ENCODE measurements at places on chromosomes 12 and 14. TPM values are rescaled to one million over a fixed set of nuclear protein-coding genes. Genes with fewer than 3 reads are reported as not detected.

Gene EFS
- 0.03 TPM for polyA plus RNA-seq

Gene LPAR5
- polyA plus RNA-seq: 0.23 TPM

GRCh38 chr12:51430196-51430895 is 5.7 kb downstream of the SLC4A8 start:
- H3K36me3 ChIP-seq: no peaks in the 10 kb centered on the region
- no peaks in the 10 kb centered on the region for H3K27me3 ChIP-seq
- peaks cover 3% of the 10 kb centered on the region for H3K4me1 ChIP-seq
- no peak overlapping the region for H3K27ac ChIP-seq
- no peak for DNase-seq
- no peak overlapping the region for H3K4me3 ChIP-seq

DNA sequence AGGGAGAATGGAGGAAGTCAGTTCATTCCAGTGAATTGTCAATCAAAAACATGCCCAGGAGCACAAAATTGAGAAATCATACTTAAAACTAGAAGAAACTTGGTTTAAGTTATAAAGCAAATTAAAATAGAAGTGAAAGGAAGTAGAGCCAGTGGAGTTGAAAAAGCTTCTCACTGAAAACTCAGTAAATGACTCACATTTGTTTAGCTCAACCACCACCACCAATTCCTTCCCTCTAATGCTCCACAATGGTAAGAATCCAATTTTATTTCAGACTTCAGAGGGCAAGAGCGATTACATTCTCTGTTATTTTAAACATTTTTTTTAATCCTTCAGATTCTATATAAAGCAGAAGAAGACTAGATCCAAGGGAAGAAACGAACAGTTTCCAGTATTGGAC is 19.4 kb downstream of the UTP20 start:
- no peaks in the 10 kb centered on the region for H3K27me3 ChIP-seq
- no peak overlapping the region for H3K27ac ChIP-seq
- H3K36me3 ChIP-seq: peaks cover 11% of the 10 kb centered on the region
- no peak for DNase-seq

- H3K27ac ChIP-seq: no peak overlapping the region
- DNase-seq: no peak
Observed at GRCh38 chr14:98223106-98223505, 1048.9 kb downstream of the BCL11B start.

- H3K27ac ChIP-seq: peak overlapping the region; percentile 28
- H3K27me3 ChIP-seq: no peaks in the 10 kb centered on the region
- peaks cover 16% of the 10 kb centered on the region for H3K4me1 ChIP-seq
- no peak overlapping the region for H3K4me3 ChIP-seq
- DNase-seq: peak; percentile 95
Observed at GRCh38 chr12:110354172-110354780, 49.2 kb downstream of the ANAPC7 start.

- no peaks in the 10 kb centered on the region for H3K36me3 ChIP-seq
- no peak overlapping the region for H3K4me3 ChIP-seq
- no peak for DNase-seq
Observed at GRCh38 chr14:68147303-68147702, 327.7 kb downstream of the RAD51B start.

GRCh38 chr14:53147208-53147607 is 5.9 kb downstream of the DDHD1 start:
- H3K27me3 ChIP-seq: no peaks in the 10 kb centered on the region
- H3K36me3 ChIP-seq: no peaks in the 10 kb centered on the region
- DNase-seq: no peak
- no peak overlapping the region for H3K4me3 ChIP-seq

GRCh38 chr14:96582995-96583394 is 80.8 kb downstream of the PAPOLA start:
- H3K27me3 ChIP-seq: no peaks in the 10 kb centered on the region
- H3K4me1 ChIP-seq: no peaks in the 10 kb centered on the region
- no peak overlapping the region for H3K4me3 ChIP-seq
- no peak overlapping the region for H3K27ac ChIP-seq
- no peaks in the 10 kb centered on the region for H3K36me3 ChIP-seq

DNA sequence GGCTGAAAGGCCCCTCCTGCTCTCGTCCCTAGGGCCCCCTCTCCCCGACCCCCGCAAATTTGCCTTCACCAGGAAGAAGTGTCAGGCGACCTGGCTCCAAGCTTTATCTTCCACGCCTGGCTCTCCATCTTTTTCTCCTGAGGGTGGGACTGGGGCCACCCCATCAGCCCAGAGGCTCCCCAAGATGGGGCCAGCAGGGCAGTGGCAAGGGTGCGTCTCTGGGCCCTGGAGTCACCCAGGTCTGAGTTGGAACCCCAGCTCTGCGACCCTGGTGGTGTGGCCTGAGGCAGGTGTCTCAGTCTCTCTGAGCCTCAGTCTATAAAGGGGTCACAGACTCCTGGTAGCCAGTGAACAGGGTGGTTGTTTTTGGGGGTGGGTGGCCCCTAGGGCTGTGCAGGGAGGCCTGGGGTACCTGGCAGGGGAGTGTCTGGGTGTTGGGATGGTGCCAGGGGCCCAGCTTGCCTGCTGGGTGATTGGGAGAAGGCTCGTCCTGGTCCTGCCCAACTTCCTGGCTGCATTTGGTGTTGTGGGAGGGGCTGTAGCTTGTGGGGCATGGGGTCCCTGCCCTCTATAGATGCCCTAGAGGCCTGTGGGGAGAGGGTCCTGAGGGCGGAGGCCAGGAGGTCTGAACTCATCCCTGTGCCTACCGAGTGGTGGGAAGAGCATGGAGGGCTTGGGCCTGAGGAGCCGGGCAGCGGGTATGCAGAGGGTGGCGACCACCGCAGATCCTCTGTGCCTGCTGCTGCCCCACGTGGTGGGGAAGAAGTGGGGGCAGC is 7.6 kb downstream of the KIF26A start:
- peaks cover 26% of the 10 kb centered on the region for H3K4me1 ChIP-seq
- H3K27ac ChIP-seq: no peak overlapping the region
- DNase-seq: no peak
- no peaks in the 10 kb centered on the region for H3K36me3 ChIP-seq
- no peak overlapping the region for H3K4me3 ChIP-seq

GRCh38 chr12:116135209-116135930 is 142.1 kb downstream of the MED13L start:
- H3K36me3 ChIP-seq: no peaks in the 10 kb centered on the region
- H3K27me3 ChIP-seq: no peaks in the 10 kb centered on the region
- peaks cover 31% of the 10 kb centered on the region for H3K4me1 ChIP-seq
- no peak overlapping the region for H3K4me3 ChIP-seq

- peaks cover 12% of the 10 kb centered on the region for H3K4me1 ChIP-seq
- peak; percentile 76 for DNase-seq
- peak overlapping the region; percentile 48 for H3K27ac ChIP-seq
Observed at GRCh38 chr12:49636979-49637755, 13.8 kb downstream of the PRPF40B start.

DNA sequence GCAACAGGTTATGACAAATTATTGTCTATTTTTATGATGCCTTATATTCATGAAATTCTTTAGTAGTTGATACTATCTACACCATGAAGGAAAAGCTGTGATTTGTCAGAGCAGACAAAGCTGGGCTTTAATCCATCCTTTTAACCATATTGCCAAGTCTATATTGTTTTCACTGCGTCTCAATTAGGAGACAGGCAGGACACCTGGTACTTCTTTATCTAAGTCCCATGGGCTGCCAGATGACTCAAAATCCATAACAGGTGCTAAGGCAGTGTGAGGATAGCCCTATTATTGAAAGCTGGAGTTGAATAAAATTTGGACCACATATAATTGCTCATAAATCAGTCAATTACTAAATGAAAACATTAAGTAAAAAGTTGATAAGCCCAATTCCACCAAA is 22.6 kb downstream of the INSM2 start:
- H3K27ac ChIP-seq: no peak overlapping the region
- no peaks in the 10 kb centered on the region for H3K27me3 ChIP-seq
- H3K4me1 ChIP-seq: peaks cover 3% of the 10 kb centered on the region
- no peak for DNase-seq
- no peak overlapping the region for H3K4me3 ChIP-seq

Gene SYNDIG1L
- polyA plus RNA-seq: not detected

- H3K4me1 ChIP-seq: no peaks in the 10 kb centered on the region
- no peak overlapping the region for H3K4me3 ChIP-seq
- H3K27ac ChIP-seq: no peak overlapping the region
- H3K27me3 ChIP-seq: no peaks in the 10 kb centered on the region
Observed at GRCh38 chr12:14540801-14541462, 26.8 kb downstream of the PLBD1 start.

Gene ACSS3
- polyA plus RNA-seq: 0.14 TPM

- no peaks in the 10 kb centered on the region for H3K4me1 ChIP-seq
- H3K36me3 ChIP-seq: no peaks in the 10 kb centered on the region
- H3K4me3 ChIP-seq: no peak overlapping the region
- H3K27ac ChIP-seq: no peak overlapping the region
Observed at GRCh38 chr12:64976131-64976530, 145.0 kb downstream of the WIF1 start.

DNA sequence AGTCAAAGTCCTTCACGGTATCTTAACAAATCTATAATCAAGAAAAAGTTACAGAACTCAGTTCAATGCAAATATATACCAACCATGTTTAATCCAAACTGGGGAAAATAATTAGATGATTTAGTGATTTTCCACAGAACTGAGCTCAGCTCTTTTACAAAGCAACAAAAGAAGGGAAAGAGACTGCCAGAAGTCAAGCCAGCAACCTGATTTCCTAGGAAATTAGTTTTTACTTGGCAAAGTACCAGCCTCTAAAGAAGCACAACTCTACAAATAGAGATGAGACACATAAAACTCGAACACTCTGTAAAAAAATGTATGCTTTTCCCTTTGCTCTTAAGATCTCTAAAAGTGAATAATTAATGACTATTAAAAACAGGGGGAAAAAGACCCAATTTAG is 19.4 kb downstream of the NUMB start:
- no peaks in the 10 kb centered on the region for H3K4me1 ChIP-seq
- no peaks in the 10 kb centered on the region for H3K27me3 ChIP-seq
- H3K36me3 ChIP-seq: no peaks in the 10 kb centered on the region
- peak; percentile 56 for DNase-seq
- no peak overlapping the region for H3K27ac ChIP-seq
- no peak overlapping the region for H3K4me3 ChIP-seq

Gene UBE3B
- 24.9 TPM for polyA plus RNA-seq

GRCh38 chr14:103576371-103577024 is 13.7 kb downstream of the COA8 start:
- H3K27me3 ChIP-seq: no peaks in the 10 kb centered on the region
- peaks cover 14% of the 10 kb centered on the region for H3K36me3 ChIP-seq
- DNase-seq: peak; percentile 95
- peak overlapping the region; percentile 42 for H3K27ac ChIP-seq
- peaks cover 15% of the 10 kb centered on the region for H3K4me1 ChIP-seq

Gene IL26
- not detected for polyA plus RNA-seq

Gene ADAMTS20
- not detected for polyA plus RNA-seq

DNA sequence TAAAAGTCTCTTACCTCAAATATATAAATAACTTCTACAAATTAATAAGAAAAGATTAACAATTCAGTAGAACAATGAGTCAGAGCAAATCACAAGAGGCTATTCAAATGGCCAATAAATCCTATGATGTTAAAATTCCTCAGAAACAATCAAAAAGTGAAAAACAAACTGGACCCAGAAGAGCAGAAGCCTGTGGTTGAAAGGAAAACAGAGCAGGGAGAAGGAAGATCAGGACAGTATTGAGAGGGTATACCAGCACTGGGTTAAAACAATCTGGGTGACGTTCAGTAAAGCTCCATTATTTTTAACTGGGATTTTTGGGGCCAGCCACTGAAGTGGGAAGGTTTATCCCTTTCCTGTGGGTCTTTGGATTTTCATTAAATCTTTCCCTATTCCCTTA is 39.7 kb upstream of the PCED1B start:
- H3K4me1 ChIP-seq: no peaks in the 10 kb centered on the region
- H3K27me3 ChIP-seq: no peaks in the 10 kb centered on the region
- H3K4me3 ChIP-seq: no peak overlapping the region

GRCh38 chr12:116339062-116339461 is 61.6 kb upstream of the MED13L start:
- no peak overlapping the region for H3K27ac ChIP-seq
- DNase-seq: no peak
- no peak overlapping the region for H3K4me3 ChIP-seq
- H3K36me3 ChIP-seq: no peaks in the 10 kb centered on the region
- no peaks in the 10 kb centered on the region for H3K27me3 ChIP-seq

Gene CCDC177
- not detected for polyA plus RNA-seq

DNA sequence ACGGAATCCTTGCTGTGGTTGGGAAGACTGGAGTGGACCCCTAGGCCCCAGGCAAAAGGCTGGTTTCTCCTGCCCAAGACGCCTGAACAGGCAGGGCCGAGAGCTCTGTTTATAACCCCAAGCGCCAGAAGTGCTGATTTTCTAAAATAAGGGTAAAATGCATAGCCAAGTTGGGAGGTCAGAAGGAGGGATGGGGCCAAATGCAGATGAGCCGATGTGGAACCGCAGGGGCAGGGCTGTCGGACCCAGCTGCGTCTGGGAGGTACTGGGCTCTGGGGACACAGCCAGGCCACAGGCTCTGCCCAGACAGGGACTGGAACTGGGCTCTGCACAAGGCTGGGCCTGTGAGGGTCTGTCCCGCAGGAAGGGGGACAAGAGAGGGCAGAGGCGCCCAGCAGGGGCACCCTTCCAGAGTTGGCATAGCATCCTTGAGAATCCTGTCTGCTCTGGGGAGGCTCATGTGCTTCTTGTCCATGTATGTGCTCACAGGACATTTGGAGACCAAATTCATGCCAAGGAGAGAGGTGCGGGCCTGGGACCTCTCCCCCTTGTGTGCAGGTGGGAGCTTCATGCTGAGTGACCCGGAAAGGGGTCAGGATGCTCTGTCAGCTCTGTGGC is 49.1 kb downstream of the JAG2 start:
- no peaks in the 10 kb centered on the region for H3K36me3 ChIP-seq
- no peaks in the 10 kb centered on the region for H3K4me1 ChIP-seq
- no peak overlapping the region for H3K27ac ChIP-seq

Gene B3GNT4
- 0.11 TPM for polyA plus RNA-seq

GRCh38 chr14:39181026-39181692 is 6.1 kb downstream of the PNN start:
- no peak for DNase-seq
- no peak overlapping the region for H3K4me3 ChIP-seq
- no peaks in the 10 kb centered on the region for H3K27me3 ChIP-seq
- H3K36me3 ChIP-seq: peaks cover 62% of the 10 kb centered on the region
- H3K27ac ChIP-seq: no peak overlapping the region

DNA sequence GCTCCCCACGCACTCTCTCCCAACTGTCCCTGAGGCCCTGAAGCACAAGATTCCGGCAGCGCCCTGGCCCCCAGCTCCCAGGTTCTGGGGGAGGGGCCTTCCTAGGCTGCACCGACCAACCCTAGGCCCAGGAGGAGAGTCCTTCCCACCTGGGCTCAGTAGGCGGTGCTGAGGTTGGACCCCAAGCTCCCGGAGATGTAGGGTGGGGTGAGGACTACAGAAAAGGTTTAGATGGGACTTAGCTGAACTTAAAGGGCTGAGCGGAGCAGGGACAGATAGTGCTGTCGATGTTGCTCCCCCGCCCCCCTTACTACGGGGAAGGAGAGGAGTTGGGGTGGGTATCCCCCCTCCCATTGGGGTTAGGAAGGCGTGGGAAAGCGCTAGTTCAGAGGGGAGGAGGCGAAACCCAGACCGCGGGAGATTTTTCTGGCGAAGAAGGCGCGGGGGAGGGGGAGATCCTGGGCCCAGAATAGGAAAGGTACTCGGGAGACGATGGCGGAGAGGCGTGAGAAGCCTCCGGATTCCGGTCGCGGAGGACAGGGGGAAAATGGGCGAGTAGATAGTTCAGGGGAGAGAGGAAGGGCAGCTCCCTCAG is 4.2 kb upstream of the BAZ2A start:
- peak; percentile 23 for DNase-seq
- no peak overlapping the region for H3K27ac ChIP-seq
- H3K4me3 ChIP-seq: peak overlapping the region; percentile 76
- H3K4me1 ChIP-seq: peaks cover 42% of the 10 kb centered on the region
